ENCODE measurements at places on chromosomes 16 and 17.

DNA sequence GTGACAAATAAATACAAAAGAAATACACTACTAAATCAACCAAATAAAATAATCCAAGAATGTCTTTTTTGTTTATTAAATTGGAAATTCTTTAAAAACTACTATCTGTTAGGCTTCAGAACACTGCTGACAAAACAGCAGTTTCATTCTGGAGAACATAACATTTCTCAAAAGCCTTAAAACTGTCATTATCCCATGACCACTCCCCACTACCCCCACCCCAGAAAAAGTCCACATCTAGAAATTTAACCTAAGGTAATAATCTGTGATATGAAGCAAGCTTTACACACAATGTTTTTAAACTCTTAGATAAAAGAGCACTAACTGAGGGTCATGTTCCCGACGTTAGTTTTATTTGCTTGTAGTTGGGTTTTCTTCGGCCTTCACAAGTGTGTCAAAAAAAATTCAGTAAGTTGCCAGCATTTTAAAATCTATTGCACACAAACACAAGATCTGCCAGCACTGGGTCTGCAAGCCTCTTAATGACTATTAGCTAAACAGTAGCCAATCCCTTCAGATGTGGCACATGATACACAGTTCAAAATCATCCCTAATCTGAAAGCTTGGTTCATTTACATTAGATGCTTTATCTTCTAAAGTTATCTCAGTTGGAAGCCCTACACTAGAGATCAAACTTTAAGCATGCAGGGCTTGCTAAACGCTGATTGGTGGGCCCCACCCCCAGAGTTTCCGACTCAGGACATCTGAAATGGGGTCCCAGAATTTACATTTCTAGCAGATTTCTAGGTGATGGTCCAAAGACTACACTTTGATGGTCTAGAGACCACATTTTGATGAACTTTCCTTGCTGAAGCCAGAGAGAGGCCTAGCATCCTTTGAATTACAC lies 75.2 kb downstream of the KANSL1 start:
- no peak overlapping the region for H3K27ac ChIP-seq
- H3K36me3 ChIP-seq: peaks cover 2% of the 10 kb centered on the region
- DNase-seq: no peak
- H3K27me3 ChIP-seq: no peaks in the 10 kb centered on the region
- H3K4me1 ChIP-seq: peaks cover 39% of the 10 kb centered on the region
- H3K4me3 ChIP-seq: no peak overlapping the region

- H3K4me3 ChIP-seq: no peak overlapping the region
- H3K27ac ChIP-seq: no peak overlapping the region
- no peak for DNase-seq
These were observed 84.8 kb upstream of the GNAO1 start for GRCh38 chr16:56106527-56106926.

GRCh38 chr17:32327911-32328310 lies 14.1 kb downstream of the C17orf75 start:
- DNase-seq: no peak
- no peaks in the 10 kb centered on the region for H3K4me1 ChIP-seq
- H3K36me3 ChIP-seq: no peaks in the 10 kb centered on the region
- H3K27ac ChIP-seq: no peak overlapping the region
- no peak overlapping the region for H3K4me3 ChIP-seq

DNA sequence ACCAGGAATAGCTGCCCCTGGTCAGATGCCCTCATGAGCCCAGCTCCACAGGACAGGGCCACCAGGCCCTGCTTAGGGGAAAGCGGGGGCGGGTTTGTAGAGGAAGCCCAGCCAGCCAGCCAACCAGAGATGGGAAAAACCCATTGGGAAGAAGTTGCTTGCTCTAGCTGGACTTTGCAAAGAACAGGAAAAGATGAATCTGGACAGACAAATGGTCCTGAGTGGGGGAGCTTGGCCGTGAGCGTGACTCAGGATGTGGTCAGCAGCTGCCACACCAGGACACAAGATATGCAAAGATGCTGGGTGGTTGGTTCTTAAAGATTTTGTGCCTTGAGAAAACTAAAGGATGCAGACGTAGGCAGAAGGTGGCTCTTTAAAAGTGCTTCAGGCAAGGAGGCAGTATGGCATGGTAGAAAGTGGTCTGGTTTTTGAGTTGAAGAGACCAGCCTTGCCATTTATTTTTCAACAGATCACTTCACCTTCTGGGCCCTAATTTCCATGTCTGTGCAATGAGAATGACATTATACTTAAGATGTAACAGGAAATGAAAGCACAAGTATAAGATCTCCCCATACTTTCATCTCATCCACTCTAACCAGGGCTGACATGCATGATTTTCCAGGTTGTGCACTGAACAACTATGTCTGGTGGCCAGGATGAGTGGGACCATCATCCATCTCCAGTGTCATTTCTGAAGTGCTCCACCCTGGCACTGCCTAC lies 27.8 kb upstream of the HEATR6 start:
- H3K27me3 ChIP-seq: no peaks in the 10 kb centered on the region
- no peak overlapping the region for H3K27ac ChIP-seq
- H3K4me3 ChIP-seq: no peak overlapping the region
- DNase-seq: no peak

DNA sequence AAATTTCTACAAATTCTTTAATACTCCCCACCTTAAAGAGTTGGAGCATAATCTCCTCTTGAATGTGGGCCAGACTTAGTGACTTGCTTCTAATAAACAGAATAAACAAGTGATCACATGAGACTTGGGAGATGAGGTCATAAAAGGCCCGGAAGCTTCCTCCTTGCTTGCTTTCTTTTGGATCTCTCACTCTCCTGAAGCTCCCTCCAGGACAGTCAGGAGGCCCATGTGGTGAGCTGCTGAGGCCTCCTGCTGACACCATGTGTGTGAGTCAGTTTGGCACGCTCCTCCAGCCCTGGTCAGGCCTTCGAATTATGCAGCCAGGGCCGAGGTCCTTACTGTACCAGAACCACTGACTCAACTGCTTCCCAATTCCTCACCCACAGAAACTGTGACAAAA lies 53.2 kb downstream of the NDEL1 start:
- H3K27ac ChIP-seq: no peak overlapping the region
- no peak overlapping the region for H3K4me3 ChIP-seq
- H3K27me3 ChIP-seq: no peaks in the 10 kb centered on the region
- no peaks in the 10 kb centered on the region for H3K4me1 ChIP-seq
- no peak for DNase-seq

GRCh38 chr17:214881-215331 lies 33.5 kb upstream of the DOC2B start:
- no peak overlapping the region for H3K4me3 ChIP-seq
- H3K4me1 ChIP-seq: peaks cover 4% of the 10 kb centered on the region
- H3K27ac ChIP-seq: no peak overlapping the region

DNA sequence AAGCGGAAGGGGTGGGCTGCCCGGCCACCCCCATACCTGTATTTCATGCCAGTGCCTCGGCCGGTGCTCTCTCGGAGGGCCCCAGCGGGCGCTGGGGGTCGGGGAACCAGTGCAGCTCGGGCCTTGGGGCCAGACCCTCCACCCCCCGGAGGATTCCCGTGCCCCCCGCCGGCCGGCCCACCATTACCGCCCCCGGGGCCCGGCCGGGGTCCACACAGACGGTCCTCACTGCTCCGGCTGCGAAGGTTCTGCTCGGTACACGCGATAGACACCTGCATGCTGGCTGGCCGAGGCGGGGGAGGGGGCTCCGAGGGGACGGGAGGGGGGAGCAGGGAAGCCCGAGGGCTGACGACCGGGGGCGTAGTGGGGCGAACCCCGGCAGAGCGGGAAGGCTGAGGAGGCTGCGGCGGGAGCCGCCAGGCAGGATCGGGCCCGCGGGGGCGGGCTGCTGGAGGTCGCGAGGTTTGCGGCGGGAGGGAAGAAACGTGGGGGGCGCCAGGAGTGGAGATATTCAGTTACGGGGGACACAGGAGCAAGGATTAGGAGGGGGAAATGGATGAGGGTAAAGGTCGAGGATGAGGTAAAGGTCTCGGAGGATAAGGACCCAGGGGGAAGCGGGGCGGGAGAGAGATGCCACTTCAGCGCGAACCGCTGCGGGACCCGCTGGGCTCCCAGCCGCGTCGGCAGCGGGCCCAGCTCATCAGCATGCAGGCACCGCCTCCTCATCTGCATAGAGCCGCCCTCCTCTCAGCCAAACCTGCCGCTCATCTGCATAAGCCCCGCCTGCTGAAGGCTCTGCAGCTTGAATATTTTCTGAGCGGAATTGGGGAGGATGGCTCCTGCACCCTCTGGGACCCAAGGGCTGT lies at the start of gene KCNAB3:
KCNAB3 (minus strand) TSS at position 699 of the 866 bp plus-strand sequence; CDS start at position 278, 421 bp downstream.
- peak within 1 kb of the TSS; percentile 13 for H3K4me3 ChIP-seq
- no peaks in the 10 kb centered on the region for H3K27me3 ChIP-seq
- peaks cover 19% of the 10 kb centered on the region for H3K4me1 ChIP-seq
- peaks cover 8% of the 10 kb centered on the region for H3K36me3 ChIP-seq
- DNase-seq: no peak

- H3K27me3 ChIP-seq: no peaks in the 10 kb centered on the region
- peak overlapping the region; percentile 35 for H3K27ac ChIP-seq
- H3K36me3 ChIP-seq: no peaks in the 10 kb centered on the region
- peaks cover 10% of the 10 kb centered on the region for H3K4me1 ChIP-seq
These were observed 4.5 kb upstream of the ACSF2 start for GRCh38 chr17:50421308-50422051.

GRCh38 chr17:79165756-79166473 lies 91.3 kb downstream of the ENGASE start:
- no peak overlapping the region for H3K4me3 ChIP-seq
- peaks cover 87% of the 10 kb centered on the region for H3K27me3 ChIP-seq
- H3K4me1 ChIP-seq: no peaks in the 10 kb centered on the region
- no peak overlapping the region for H3K27ac ChIP-seq
